ENCODE measurements at places on chromosomes 11 and 22.

DNA sequence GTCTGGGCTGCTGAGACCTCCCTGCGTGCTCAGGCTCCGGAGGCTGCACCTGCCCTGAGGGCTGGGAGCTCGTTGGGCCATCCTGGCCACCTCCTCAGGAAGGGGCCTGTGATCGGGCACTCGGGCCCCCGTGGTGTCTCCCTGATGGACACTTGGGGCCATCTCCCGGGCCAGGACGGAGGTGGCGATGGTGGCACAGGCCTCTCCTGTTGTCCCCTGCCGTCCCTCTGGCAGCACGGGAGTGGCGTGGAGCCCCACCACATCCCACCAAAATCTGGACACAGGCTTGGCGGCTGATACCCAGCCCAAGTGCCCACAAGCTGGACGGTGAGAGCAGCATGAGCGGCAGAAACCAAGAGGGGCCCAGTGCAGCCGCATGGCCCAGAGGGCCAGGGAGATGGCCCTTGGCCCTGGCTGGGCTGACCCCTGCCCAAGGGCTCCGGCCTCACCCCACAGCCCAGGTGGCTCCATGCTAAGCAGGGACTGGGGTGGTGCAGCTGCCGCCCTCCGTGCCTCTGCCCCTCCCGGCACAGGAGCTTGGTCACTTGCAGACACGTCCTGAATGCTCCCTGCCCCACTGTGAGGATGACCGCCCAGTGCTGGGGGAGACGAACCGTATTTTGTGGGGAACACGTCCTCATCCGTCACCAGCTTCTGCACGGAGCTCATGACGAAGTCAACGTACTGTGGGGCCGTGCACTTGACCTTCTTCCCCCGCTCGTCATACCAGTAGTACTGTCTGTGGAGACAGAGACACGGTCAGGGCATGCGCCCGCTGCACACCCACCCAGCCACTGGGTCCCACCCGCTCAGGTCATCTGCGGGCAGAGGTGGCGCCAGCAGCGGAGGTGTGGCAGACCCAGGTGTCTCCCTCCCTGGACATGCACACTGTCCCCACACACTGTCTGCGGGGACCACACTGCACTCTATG is 15.6 kb downstream of the MOB2 start:
- no peak for DNase-seq
- H3K36me3 ChIP-seq, result peaks cover 43% of the 10 kb centered on the region
- H3K27ac ChIP-seq, result no peak overlapping the region
- H3K4me1 ChIP-seq, result peaks cover 2% of the 10 kb centered on the region

- peaks cover 21% of the 10 kb centered on the region for H3K27me3 ChIP-seq
- H3K27ac ChIP-seq, result no peak overlapping the region
- no peaks in the 10 kb centered on the region for H3K36me3 ChIP-seq
- no peak for DNase-seq
- no peaks in the 10 kb centered on the region for H3K4me1 ChIP-seq
Observed at GRCh38 chr11:120867531-120867930, 156.4 kb upstream of the TBCEL start.

GRCh38 chr22:30045901-30046715 is 34.2 kb upstream of the HORMAD2 start:
- no peaks in the 10 kb centered on the region for H3K36me3 ChIP-seq
- H3K27ac ChIP-seq, result no peak overlapping the region
- no peaks in the 10 kb centered on the region for H3K27me3 ChIP-seq

DNA sequence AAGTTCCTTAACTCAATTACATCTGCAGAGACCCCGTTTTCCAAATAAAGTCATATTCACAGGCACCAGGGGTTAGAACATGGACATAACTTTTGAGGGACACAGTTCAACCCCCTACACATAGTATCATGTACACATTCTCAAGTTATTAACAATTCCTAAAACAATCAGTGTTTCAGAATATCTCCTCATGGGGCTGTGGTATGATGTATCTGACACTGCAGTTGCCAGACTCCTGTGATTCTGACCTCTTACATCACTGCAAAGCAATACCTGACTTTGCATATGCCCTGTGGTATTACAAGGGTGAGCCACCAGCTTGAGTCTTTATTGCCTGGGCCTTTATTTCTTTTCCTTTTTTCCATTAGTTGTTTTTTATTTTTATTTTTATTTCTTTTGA is 141.7 kb downstream of the COMMD9 start:
- H3K36me3 ChIP-seq, result no peaks in the 10 kb centered on the region
- no peaks in the 10 kb centered on the region for H3K27me3 ChIP-seq
- no peak for DNase-seq
- no peak overlapping the region for H3K4me3 ChIP-seq
- peaks cover 11% of the 10 kb centered on the region for H3K4me1 ChIP-seq

DNA sequence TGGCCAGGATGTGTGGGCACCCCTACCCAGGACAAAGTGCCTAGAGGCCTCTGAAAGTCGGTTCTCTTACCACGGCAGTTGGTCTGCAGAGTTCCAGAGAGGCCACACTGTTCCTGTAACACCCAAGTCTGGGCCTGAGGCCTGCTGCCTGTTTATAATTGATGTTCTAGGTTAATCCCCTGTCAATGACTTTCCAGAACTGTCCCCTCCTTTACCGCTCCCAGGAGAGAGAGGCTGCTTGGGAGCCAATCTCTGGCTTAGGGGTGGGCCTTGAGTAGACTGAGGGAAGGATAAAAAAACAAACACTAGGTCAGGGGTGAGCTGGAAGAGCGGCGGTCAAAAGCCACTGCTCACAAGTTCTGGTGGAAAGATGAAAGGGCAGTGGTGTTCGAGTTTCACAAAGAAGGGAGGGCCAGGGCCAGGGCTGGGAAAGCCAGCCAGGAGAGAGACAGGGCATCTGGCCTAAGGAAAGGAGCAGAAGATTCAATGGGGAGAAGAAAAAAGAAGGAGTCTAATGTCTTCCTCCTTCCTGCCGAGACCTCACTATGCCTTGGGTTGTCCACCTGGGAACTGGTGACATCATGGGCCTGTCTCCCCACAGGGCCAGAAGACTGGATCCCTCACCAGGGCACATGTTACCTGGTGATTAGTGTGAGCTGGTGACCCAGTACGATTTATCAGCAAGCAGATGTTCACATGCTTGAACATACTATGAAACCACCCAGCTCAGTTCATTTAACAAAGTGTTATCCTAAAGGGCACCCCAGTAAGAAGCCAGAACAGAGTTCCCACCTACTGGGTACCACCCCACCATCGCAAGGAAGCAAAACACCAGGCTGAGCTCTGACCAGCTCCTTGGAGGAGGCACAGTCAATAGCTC is 50.2 kb downstream of the PC start:
- no peak overlapping the region for H3K27ac ChIP-seq
- no peak overlapping the region for H3K4me3 ChIP-seq
- peaks cover 21% of the 10 kb centered on the region for H3K4me1 ChIP-seq
- peak; percentile 41 for DNase-seq
- no peaks in the 10 kb centered on the region for H3K27me3 ChIP-seq
- H3K36me3 ChIP-seq, result peaks cover 6% of the 10 kb centered on the region

- no peak for DNase-seq
- H3K4me1 ChIP-seq, result no peaks in the 10 kb centered on the region
- H3K27me3 ChIP-seq, result no peaks in the 10 kb centered on the region
Observed at GRCh38 chr11:105912666-105913065, 109.4 kb downstream of the MSANTD4 start.

- peaks cover 77% of the 10 kb centered on the region for H3K36me3 ChIP-seq
- H3K27ac ChIP-seq, result peak overlapping the region; percentile 41
- DNase-seq, result peak; percentile 58
Observed at GRCh38 chr11:65645710-65646109, 7.8 kb downstream of the SIPA1 start.

DNA sequence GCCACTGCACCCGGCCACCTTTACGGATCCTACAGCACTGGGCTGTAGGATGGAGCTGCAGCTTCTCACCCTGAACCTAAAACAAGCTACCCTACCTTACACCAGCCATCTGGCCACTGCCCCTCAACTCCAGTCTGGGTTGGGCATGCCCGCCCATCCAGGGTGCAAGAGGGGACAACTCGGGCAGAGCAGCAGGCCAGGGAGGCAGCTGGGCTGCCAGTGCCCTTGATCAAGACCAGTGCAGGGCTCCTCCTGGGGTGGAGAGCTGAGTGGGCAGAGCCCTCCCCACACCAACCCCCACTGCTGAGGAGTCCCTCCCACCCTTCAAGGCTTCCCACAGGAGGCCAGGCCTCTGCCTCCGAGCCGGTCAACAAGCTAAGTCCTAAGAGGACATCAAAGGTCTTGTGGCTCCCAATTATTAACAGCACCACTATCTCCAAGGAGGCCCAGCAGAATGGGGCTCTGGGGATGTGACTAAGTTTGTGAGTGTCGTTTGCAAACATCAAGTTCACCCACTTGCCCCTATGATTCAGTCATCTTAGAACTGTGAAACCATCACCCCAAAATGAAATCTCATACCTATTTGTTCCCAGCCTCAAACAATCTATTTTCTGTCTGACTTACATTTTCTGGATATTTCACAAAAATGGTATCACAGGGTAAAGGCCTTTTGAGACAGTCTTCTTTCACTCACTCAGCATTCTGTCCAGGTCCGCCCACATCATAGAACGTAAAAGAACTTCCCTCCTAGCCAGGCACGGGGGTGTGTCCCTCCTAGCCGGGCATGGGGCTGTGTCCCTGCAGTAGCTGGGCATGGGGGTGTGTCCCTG is 11.0 kb downstream of the GATD1 start:
- no peak for DNase-seq
- no peaks in the 10 kb centered on the region for H3K27me3 ChIP-seq
- H3K4me3 ChIP-seq, result no peak overlapping the region
- H3K36me3 ChIP-seq, result peaks cover 76% of the 10 kb centered on the region
- peak overlapping the region; percentile 36 for H3K27ac ChIP-seq

- H3K36me3 ChIP-seq, result no peaks in the 10 kb centered on the region
- DNase-seq, result peak; percentile 41
- peaks cover 67% of the 10 kb centered on the region for H3K27me3 ChIP-seq
- H3K4me1 ChIP-seq, result peaks cover 15% of the 10 kb centered on the region
Observed at GRCh38 chr11:119741369-119742262, 12.6 kb upstream of the NECTIN1 start.

GRCh38 chr22:39528080-39528661 is 4.4 kb downstream of the RPS19BP1 start:
- no peak overlapping the region for H3K4me3 ChIP-seq
- peak; percentile 43 for DNase-seq
- H3K27ac ChIP-seq, result peak overlapping the region; percentile 14
- H3K4me1 ChIP-seq, result peaks cover 51% of the 10 kb centered on the region
- H3K27me3 ChIP-seq, result no peaks in the 10 kb centered on the region

Measured in mesenchymal stem cell (in vitro differentiated cells and primary cell).